Stimulated activated CD8-positive, alpha-beta memory T cell treated with anti-CD3 and anti-CD28 coated beads, Interleukin-15, amount 100 ng/mL, for 24 hours (primary cell): ENCODE measurements at places on chromosomes 2 and 18.

DNA sequence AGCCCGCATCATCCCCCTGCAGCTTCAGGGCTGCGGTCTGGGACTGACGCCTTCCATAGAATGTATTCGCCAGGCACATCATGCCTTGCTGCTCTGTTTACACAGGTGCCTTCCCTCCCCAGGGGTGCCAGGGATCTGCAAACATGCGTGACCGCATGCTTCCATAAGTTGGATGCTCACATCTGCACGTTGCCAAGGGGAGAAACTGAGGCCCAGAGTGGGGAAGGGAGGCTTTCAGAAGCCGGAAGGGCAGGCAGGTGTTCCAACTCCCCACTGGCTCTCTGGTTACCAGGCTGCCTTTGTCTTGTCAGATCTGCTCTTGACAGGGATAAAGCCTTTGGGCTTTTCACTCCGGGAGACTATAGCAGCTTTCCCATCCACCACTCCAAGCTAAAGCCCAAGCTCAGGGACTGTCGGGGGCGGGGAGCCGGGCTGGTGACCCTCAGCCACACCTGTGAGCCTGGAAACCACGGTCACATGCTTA is 125.8 kb upstream of the TNP1 start:
- DNase-seq: no peak

- peak; percentile 71 for DNase-seq
Measured at GRCh38 chr2:70871398-70872211, 36.0 kb upstream of the CD207 start.

DNA sequence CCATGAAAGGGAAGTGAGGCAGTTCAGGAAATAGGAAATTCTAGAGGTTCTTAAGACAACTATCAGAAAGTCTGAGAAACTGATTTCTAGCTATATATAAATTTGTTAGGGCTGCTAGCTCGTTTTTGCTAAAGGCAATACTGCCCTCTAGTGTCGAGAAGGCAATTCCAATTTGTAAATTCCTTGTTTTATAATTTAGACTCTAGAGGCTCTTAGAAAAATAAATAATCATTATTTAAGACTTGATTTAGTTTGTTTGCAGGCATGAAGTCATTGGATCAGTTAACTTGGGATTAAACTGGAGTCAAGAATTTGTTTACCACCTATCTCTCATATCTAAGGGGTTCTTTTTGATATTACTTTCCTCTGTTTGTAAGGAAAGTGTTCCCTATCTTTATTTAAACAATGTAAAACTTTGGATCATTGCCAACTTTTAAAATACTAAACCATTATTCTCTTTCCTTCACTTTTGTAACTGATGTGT is 66.2 kb downstream of the ACVR2A start:
- DNase-seq: no peak

DNA sequence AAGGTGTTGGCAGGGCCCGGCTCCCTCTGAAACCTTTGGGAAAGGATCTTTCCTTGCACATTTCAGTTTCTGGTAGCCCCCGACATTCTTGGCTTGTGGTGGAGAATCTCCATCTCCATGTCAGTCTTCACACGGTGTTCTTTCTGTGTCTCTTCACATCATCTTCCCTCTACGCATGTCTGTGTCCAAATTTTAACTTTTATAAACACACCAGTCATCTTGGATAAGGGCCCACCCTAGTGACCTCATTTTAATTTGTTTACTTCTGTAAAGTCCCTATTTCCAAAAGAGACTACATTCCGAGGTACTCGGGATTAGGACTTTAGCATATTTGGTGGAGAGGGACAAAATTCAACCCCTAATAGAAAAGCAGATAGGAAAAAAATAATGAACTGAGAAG is 138.4 kb downstream of the GALNT3 start:
- no peak for DNase-seq

DNA sequence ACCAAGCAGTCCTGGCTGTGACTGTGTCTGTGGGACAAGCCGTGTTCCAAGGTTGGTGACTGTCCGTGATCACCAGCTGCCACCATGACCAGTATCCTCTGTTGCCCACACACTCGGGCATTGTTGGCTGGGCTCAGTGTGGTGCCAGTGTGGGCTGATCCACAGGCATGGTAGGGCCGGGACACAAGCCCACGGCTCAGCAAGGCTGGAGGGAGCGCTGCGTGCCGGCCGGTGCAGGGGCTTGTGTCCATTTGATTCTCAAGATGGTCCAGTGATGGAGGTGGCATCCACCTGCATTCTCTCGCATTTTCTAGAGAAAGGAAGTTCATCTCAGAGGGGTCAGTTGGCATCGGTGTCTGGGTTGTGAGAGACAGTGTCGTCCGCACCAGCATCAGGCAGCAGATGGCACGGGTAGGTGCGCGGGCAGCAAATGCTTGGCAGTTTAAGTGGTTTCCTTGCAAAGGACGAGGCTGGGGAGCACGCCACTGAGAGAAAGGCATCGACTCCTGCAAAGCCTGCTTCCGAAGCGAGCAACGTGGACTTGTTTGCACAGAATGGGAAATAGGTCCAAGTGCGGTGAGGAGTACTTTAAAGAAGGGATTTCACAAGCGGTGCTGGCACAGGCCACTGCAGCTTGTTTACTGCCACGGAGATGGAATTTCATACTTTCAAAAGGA is 20.9 kb downstream of the TWIST2 start:
- no peak for DNase-seq

- DNase-seq: no peak
Measured at GRCh38 chr2:195456771-195457170, 200.3 kb upstream of the SLC39A10 start.

GRCh38 chr2:172208791-172209325 is 106.2 kb upstream of the DLX2 start:
- DNase-seq: no peak

GRCh38 chr18:28063271-28063761 is 113.6 kb downstream of the CDH2 start:
- DNase-seq: no peak

DNA sequence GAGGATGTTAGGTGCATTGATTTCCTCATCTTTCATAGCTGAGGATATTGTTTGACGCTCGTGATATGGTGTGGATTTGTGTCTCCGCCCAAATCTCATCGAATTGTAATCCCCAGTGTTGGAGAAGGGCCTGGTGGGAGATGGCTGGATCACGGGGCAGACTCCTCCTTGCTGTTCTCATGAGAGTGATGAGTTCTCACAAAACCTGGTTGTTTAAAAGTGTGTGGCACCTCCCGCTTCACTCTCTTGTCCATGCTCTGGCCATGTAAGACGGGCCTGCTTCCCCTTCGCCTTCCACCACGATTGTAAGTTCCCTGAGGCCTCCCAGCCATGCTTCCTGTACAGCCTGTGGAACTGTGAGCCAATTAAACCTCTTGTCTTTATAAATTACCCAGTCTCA is 28.4 kb upstream of the GPC1 start:
- DNase-seq: no peak

DNA sequence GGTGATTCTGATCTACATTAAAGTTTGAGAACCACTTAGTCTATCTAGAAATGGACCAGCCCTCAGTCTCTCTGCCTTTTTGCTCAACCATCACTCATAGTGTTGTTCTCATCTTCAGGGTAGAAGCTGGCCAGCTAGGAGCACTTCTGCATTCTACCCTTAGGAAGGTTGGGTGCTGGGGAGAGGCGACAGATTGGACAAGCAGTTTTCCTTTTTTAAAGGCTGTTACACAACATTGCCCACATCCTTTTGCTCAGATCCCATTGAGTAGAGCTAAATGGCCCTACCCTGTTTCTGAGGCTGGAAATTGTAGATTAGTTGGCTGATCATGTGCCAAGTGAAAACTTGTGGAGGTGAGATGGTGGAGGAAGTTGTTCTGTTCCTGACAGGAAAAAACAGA is 35.6 kb downstream of the OSBPL6 start:
- DNase-seq: no peak

- no peak for DNase-seq
Measured at GRCh38 chr2:163934131-163934530, 198.3 kb upstream of the FIGN start.

- DNase-seq: no peak
Measured at GRCh38 chr2:11140492-11140891, 14.8 kb upstream of the SLC66A3 start.

- no peak for DNase-seq
Measured at GRCh38 chr2:17620841-17621240, 80.3 kb downstream of the VSNL1 start.

- no peak for DNase-seq
Measured at GRCh38 chr18:10661317-10661716, 135.5 kb downstream of the NAPG start.

DNA sequence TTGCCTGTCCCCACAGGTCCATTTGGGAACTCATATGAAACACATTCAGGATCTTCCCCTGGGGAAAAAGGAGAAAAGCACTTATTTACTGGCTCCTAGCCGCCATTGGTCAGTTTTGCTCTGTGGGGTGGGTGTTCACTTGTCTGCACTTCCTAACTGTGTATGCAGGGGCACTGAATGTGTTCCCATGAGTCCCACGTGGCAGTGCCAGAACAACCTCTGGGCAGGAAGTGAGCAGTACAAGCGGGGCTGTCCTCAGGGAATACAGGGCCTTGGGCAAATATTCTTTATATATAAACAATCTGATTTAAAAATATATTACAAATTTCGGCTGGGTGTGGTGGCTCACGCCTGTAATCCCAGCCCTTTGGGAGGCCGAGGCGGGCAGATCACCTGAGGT is 21.8 kb upstream of the CTIF start:
- DNase-seq: no peak

GRCh38 chr2:11097038-11097720 is 58.1 kb upstream of the SLC66A3 start:
- no peak for DNase-seq

DNA sequence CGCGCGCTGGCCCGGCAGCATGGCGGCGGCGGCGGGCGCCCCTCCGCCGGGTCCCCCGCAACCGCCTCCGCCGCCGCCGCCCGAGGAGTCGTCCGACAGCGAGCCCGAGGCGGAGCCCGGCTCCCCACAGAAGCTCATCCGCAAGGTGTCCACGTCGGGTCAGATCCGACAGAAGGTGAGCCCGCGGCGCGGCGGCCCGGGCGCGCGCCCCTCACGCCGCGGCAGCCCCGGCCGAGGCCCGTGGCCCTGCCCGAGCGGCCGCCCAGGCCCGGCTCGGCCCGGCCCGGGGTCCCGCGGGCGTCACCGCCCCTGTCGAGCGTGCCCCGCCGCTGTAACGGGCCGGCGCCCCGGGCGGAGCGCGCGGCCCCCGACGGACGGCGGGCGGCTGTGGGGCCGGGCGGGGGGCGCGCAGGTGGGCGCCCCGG is 218 bp downstream of the DGKD start:
- no peak for DNase-seq

GRCh38 chr2:14642499-14642898 is 10.0 kb downstream of the LRATD1 start:
- DNase-seq: no peak

- no peak for DNase-seq
Measured at GRCh38 chr18:54529444-54529843, 61.6 kb upstream of the DYNAP start.

DNA sequence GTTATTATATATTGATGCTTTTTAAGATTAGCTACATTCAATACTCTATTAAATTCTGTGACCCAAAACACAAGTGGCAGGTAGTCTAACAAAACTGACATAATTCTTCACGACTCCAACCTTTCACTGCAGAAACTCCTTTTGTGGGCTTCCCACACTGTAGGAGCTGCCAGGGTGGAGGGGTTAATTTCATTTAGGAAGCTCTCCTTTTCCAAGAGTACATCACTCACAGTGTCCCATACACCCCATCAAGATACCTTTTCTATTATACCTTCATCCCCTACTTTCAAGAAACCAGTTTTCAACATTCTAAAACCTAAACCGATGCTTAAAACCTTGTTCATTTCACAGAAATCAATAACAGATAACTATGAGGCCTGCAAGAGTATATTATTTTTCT is 825 bp downstream of the THUMPD2 start:
- no peak for DNase-seq

DNA sequence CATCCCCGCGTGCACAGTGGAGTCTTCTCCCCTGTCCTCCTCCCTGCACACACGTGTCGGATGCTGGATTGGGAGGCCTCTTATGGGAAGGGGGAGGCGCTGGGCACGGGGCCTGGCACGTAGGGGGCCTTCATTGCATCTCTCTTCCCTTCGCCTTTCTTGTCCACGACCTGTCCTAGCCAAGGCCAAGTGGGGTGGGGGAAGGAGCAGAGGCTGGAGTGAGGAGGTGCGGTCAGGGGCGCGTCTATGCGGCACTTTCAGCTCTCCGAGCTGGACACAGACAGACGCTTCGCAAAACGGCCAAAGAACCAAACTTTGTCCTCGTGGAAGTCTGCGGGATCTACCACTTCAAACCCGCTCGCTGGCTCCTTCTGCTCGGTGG is 13.4 kb downstream of the ALPG start:
- no peak for DNase-seq

- DNase-seq: no peak
Measured at GRCh38 chr2:222613715-222614331, 42.1 kb downstream of the FARSB start.

DNA sequence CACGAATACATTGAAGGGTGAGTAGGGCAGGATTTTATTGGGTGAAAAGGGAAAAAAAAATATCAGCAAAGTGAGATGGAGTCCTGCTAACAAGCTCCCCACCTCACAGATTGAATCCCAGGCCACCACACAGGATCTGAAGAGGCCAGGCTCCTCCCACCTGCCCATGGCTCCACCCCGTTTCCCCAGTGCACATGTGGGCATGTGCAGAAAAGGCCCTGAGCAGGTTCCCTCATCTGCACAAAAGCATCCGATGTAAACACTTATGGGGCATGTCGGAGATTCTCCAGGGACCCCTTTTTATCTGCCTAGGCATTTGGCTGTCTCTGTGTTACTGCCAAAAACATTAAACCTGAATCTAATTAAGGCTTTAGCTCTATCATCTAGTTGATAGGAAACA is 35.2 kb downstream of the SKA1 start:
- DNase-seq: no peak

GRCh38 chr2:42095923-42096408 is 48.1 kb downstream of the PKDCC start:
- peak; percentile 47 for DNase-seq

- DNase-seq: no peak
Measured at GRCh38 chr2:8455236-8456150, 226.4 kb upstream of the ID2 start.

DNA sequence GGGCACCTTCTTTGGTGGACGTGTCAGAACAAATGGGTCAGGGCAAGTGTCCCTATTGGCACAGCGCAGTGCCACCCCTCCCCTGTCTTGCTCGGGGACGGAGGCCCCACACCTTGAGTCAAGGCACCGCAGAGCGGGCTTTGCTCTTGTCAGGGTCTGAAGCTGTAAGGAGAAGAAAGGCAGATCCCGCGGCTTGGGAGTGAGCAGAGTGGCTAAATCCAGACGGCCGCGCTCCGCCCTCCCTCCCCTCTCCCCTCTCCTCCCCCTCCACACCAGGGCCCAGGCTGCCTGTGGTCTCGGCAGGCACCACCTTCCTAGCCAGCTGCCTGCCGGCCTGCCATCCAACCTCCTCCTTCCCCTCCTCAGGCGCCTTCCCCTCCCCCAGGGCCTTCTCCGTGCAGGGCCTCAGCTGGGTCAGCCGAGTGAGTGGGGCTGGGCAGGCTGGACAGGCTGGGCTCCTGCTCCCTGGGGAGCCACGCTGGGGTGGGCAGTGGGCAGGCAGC is 25.8 kb downstream of the SPEG start:
- no peak for DNase-seq

- no peak for DNase-seq
Measured at GRCh38 chr18:61666876-61667590, 225.8 kb downstream of the RNF152 start.
